ENCODE measurements at places on chromosomes 3 and 15.
A peak's percentile ranks its signal among the peaks of the same experiment; 100 is the strongest.

- DNase-seq, result no peak
These were observed 9.1 kb downstream of the GK5 start for GRCh38 chr3:142216321-142216720.

GRCh38 chr3:20096135-20096685 lies 56.0 kb downstream of the KAT2B start:
- DNase-seq, result no peak

DNA sequence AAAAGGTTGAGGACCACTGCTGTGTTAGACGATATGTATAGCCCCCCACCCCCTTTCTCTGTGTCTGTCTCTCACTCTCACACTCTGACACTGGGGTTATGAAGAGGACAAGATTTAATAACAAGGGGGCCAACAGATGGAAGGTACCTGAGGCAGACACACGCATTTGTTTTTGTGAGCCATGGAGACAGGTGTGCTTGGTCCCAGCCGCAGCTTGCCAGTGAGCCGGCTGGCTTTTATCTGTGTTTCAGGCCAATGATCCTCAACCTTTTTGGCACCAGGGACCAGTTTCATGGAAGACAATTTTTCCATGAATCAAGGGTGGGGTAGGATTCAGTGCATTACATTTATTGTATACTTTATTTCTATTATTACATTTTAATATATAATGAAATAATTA lies 394.9 kb upstream of the RGMA start:
- DNase-seq, result no peak

GRCh38 chr3:87361956-87362355 lies 85.6 kb upstream of the POU1F1 start:
- no peak for DNase-seq

- DNase-seq, result no peak
These were observed 285.0 kb upstream of the ADAMTS9 start for GRCh38 chr3:64972793-64973192.

- no peak for DNase-seq
These were observed 627.9 kb downstream of the SI start for GRCh38 chr3:164450276-164450905.

DNA sequence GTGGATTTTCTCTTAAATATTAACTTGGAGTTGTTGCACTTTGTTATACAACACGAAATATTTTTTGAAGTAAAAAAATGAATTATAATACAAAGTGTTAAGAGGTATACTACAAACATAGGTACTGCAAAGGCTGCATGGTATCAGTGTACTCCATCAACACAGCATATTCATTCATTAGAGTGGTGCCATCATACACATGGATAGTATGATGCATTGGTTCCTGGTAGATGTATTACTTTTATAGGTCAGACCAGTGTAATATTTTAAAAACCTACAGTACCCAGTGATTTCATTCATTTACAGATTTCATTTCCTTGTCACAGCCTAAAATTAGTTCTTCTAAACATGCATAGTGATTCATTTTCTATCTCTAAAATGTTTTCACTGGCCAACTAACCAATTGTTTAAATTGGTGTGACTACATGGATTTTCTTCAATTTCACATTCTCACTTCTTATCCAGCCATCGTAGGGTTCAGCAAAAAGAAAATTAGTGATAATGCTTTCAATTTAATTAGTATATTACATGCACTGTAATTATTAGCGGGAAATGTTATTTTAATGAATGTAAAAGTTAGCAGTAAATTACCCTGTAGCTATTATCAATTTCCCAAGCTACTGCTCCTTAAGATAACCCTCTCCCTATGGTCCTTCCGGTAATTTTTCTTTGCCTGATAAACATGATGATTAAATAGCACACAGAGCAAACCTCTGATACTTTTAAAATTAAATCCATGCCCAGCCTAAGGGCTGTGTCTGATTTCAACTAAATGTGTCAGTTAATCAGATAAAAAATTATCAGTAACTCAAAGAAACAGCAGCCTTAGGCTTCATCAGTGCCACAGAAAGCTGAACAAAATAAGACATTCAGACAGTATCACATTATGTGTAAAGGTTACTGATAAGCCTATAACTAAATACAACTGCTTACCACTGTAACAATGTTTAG lies 68.4 kb downstream of the DPH6 start:
- no peak for DNase-seq

GRCh38 chr3:47588053-47588452 lies 9.4 kb upstream of the CSPG5 start:
- DNase-seq, result no peak

GRCh38 chr3:31399271-31399670 lies 133.5 kb upstream of the STT3B start:
- DNase-seq, result no peak

DNA sequence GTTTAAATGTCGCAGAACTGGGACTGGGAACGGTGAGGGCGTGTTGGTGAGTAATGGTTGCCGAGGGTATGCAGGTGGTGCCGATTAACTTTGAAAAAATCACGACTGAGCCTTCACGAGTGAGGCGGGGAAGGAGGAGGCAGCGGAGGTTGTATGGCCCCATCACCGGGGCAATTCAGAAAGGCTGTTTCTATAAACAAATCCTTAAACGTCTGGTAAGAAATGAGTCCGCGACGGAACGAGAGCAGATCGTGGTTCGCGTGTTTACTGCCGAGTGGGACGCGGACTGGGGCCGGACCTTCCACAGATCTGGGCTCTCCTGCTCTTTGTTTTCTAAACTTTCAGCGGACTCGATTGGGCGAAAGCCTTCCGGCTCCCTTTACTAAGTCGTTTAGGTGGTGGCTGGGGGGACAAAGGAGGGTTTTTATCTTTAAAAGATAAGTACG lies 2.7 kb downstream of the IGF1R start:
- peak; percentile 37 for DNase-seq

GRCh38 chr3:153146191-153147053 lies 15.6 kb upstream of the RAP2B start:
- DNase-seq, result no peak

DNA sequence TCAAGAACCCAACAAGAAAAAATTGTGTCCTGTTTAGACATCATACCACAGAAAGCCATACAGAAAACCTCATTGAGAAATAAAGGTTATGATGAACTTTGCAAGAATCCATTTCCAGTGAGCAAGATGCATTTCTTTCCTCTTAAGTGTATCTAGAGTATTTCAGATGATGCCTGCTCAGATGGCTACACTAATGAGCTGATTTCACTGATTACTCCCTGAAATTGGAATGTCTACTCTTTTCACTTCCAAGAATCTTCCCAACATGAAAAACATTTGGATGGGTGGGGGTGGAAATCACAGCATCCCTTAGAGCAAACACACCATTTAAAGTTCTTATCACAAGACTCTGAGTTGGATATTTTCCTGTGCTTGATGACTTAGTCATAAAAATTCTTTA lies 41.4 kb upstream of the IL12A start:
- no peak for DNase-seq

GRCh38 chr3:30227571-30228301 lies 378.7 kb upstream of the TGFBR2 start:
- DNase-seq, result no peak

DNA sequence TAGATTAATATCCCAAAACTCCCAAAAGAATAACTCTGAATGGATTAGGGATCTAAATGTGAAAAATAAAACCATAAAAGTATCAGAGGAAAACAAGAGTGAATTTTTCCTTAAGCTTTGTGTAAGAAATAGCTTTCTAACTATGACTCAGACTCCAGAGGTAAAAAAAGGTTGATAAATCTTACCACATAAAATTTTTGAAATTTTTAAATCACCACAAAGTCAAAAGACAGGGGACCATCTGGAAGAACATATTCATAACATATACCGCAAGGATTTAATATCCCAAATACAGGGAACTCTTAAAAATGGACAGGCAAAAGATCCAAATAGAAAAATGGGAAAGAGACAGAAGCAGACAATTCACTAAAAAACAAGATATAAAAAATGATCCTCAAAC lies 145.0 kb downstream of the ARNT2 start:
- DNase-seq, result no peak

GRCh38 chr3:159165961-159166360 lies 364.1 kb downstream of the MFSD1 start:
- DNase-seq, result no peak

DNA sequence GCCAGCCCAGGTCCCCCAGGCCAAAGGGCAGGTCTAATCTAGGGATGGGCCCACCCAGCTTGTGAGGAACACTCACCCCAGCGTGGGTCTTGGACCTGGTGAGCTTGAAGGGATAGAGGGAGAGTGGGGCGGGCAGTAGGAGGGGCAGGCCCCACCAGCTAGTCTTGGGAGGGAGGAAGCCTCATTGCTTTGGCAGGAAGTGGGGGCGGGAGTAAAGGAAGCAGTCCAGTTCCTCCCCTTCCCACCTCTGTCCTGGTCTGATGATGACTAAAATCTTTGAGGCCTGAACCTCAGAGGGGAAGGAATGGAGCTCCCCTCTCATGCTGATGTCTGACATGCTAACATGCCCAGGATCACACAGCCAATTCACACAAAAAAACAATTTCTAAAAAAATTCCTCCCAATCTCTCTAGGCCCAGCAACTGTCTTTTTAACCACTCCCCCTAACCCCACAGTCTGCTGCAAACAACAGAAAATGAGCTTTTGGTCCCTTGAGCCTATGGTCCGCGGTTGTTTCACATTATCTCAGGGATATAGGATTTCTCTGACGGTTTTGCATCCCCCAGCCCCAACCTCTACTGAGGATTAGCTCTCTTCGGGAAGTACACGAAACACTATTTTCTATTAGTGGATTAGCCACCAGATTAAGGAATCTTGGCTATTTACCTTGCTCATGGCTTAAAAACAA lies 30.7 kb upstream of the DUSP7 start:
- DNase-seq, result no peak

- no peak for DNase-seq
These were observed 28.5 kb upstream of the LCTL start for GRCh38 chr15:66594344-66594743.

DNA sequence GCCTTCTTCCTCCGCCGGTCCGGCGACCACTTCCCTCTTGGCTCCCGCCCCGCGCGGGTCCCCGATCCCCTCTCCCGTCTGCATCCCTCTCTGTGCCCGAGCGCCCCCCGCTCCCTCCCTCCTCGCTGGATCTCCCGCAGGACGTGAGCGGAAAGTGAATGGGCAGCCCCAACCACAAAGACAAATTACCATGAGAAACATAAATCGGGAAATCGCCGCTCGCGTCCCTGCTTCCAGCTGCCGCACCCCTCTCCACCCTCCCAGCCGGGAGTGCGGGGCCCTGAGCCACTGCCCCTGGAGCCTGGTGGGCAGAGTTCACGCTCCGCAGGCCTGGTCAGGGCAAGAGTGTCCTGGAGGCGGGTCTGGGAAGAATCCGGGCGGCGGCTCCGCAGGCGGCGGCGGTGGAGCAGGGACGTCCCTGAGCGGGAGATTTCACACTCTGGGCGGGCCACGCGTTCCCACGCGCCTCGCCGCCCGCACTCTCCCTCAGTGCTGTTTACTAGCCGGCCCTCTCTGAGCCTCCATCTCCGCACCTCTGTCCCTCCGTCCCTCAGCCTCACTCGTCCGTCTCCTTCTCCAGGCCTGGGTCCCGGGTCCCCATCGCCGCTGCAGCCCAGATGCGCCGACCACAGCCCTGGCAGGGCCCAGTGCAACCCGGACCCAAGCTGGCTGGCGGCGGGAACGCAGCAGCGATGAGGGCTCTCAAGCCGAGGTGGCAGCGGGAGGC lies 835 bp downstream of the SEMA5B start:
- DNase-seq, result peak; percentile 37

GRCh38 chr15:28096411-28096669 lies 2.8 kb downstream of the OCA2 start:
- DNase-seq, result no peak

GRCh38 chr3:11845651-11846050 lies 1.0 kb downstream of the TAMM41 start:
- no peak for DNase-seq

DNA sequence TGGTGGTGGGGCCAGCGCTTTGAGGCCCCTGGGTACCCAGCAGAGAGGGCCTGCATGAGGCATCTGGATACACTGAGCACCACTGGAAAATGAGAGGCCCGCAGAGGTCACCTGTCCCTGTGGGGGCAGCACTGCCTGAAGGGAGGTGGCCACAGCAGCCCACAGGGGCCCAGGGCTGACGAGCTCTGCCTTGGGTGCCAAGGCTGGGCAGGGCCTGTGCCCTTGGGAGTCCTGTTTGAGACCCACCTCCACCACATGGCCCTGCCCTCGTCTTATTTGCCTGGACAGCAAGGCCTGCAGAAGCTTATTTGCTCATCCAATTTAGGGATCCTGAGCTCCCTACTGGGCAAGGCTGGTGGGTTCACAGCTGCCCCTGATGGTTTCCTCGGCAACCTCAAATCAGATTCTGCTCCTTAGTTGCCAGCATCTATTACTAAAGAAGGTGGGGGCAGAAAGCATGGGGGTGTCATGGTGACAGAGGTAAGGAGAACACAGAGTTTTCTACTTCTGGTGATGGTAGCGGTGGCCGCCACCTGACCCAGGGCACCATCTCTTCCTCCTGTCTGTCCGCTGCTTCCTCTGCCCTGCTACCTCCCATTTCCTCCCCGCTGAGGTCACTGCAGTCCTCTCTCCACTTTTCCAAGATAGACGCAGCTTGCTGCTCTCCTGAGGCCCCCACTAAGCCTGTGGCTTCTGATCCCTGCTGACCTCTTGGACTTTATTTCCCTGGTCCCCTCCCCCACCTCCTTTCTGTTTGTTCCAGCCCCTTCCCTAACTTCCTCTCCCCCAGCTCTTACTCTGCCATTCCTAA lies 62.9 kb downstream of the HMCES start:
- no peak for DNase-seq

- peak; percentile 44 for DNase-seq
These were observed at the start of gene ACY1 for GRCh38 chr3:51982838-51983577. Gene ACY1 (plus strand): TSS chr3:51983535. CDS start chr3:51984065, 530 bp downstream.

DNA sequence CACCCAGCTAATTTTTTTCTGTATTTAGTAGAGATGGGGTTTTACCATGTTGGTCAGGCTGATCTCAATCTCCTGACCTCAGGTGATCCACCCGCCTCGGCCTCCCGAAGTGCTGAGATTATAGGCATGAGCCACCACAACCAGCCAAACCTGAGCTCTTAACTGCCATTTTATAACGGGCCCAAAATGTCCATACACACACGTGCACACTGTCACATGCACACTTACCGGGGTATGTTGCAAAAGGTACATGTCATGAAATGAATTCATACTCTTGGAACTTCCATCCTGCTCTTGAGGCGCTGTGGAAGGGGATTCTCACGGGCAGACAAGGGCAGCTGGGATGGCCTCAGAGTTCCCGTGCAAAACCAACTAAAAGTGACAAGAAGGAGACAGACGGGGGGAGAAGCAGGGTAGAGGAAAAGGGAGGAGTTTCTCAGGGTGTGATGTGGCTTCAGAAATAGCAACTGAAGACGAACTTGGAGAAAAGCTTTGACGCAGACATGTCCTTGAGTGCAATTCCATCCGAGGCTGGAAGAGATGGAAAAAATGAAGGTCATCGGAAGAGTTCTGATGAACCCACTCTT lies 110.9 kb downstream of the BDH1 start:
- no peak for DNase-seq

DNA sequence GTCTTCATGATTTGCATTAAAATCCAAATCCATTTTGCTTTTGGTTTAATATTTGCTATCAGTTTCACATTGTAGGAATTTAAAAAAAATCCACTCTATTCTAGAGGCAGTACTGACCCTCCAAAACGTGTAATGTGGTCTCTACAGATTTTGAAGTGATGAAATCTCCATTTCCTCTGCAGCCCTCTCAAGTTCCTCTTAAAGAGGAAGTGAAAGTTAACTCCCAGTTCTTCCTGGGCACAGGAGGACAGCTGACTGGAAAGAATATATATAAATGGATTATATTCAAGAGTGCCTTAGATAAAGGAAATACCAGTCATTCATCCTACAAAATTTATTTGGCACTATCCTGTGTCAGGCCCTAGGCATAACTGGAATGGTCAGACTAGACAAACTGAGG lies 83.5 kb upstream of the PLCL2 start:
- no peak for DNase-seq

GRCh38 chr3:25820816-25821486 lies 31.1 kb downstream of the OXSM start:
- DNase-seq, result no peak

Measured in hypothalamus (tissue), 51 donors.